NK-92 treated with Interleukin-12 subunit alpha and Interleukin-12 subunit beta, amount 100 ng/mL, for 24 hours (cell line): ENCODE measurements at places on chromosomes 4 and X.

DNA sequence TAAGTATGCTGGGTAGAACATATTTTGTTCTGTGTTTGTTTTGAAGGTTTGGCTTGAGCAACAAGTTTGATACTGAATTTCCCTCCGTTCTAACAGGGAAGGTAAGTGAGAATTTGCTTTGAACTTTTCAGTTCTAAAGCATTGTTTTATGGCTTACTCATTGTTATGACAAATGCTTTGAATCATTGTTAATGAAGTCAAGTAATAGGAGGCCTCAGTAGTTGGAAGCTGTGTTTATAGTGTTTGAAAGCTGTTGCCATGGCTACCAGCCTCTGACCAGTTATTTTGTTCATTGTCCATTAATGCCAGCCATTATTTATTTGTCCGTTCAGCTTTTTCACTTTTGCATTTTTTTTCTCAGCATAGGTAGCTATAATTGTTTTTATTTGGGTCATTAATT is 14.4 kb downstream of the CHIC1 start:
- no peak for DNase-seq

DNA sequence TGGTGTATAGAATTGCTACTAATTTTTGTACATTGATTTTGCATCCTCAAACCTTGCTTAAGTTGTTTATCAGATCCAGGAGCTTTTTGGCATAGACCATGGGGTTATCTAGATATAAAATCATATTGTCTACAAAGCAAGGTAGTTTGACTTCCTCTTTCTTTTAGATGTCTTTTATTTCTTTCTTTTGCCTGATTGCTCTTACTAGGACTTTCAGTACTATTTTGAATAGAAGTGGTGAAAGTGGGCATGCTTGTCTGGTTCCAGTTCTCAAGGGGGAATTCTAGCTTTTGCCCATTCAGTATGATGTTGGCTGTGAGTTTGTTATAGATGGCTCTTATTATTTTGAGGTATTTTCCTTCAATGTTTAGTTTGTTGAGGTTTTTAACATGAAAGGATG is 187.9 kb upstream of the LCORL start:
- DNase-seq, result no peak

GRCh38 chr4:104166749-104167148 is 327.9 kb downstream of the CXXC4 start:
- DNase-seq, result no peak

DNA sequence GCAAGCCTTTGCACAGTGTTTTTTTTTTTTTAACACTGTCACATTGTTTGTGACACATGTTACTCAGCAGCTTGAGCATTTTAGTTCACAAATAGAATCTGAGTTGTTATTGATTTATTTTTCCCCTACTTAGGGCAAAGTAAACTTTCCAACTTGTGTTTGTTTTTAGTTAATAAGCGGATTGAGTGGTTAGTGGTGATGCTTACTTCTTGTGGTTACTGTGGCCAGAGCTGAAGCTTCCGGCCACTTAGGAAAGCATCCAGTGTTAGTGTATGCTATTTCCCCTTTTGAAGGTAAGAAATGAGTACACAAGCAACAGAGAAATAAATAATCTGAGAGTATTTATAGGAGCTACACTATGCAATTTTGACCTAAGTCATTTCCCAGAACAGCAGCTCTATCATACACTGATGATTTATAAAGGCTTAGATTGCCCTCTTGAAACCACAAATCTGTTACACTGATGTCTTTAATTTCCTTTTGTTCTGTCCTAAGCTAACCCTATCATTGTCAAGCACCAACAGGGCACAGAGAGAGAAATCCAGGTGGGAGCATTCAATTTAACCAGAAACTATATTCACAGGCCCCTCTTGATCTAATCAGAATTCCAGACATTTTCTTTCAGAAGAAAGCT is 2464.6 kb downstream of the PCDH7 start:
- DNase-seq, result no peak

GRCh38 chr4:131084997-131085396 is 1989.0 kb downstream of the C4orf33 start:
- DNase-seq, result no peak

DNA sequence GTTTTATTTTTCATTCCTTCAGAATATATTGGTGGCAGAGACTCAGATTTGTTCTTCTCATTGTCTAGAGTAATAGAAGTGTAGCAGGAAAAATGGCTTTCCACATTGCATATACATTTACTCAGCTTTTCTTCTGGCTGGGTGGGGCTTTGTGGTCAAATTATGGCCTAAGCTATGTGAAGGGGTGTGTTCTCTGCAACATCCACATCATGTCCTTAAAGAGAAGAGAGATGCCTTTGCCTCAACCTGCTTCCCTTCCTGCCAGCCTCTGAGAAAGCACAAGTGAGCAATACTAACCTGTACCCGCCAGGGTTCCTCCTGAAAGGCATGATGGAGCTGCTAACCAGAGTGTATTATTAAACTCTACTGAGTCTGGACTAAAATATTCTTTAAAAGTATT is 695.6 kb upstream of the FAM241A start:
- DNase-seq, result no peak

- no peak for DNase-seq
These were observed 15.7 kb downstream of the DAPP1 start for GRCh38 chr4:99832321-99832720.
